Amniotic stem cell (primary cell): ENCODE measurements at places on chromosomes 6 and 20.
A peak's percentile ranks its signal among the peaks of the same experiment; 100 is the strongest.

DNA sequence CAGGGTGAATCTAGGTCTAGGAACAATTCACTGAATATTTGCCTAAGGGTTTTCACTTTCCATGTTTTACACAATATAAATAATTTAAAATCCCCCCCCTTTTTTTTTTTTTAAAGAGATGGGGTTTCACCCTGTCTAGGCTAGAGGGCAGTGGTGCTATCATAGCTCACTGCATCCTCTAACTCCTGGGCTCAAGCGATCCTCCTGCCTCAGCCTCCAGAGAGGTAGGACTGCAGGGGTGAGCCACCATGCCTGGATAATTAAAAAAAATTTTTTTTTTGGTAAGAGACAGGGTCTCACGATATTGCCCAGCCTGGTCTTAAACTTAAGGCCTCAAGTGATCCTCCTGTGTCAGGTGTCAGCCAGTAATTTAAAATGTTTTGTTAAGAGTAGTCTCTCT, 17.8 kb downstream of the QKI start:
- no peak for DNase-seq

DNA sequence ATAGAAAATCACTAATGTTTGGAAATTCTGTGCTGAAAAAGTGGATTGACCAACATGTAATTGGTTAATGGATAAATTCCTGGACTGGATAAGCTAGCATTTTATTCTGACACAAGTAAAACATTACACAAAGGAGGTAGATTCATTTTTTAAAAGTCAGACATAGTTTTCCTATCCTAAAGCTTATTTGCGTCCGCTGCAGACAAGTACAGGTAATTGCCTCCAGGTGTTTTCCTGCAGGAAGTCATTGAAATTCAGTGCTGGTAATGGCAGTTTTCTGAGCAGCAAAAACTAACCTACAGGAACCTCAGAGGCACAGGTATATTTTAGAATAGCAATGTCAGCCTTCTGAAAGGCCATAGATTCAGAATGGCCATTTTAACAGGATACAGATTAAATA, 20.0 kb upstream of the HIVEP1 start:
- no peak for DNase-seq

- peak; percentile 24 for DNase-seq
These were observed 154.0 kb downstream of the TRIM27 start for GRCh38 chr6:28769626-28770402.

GRCh38 chr20:17835934-17836300, 132.7 kb downstream of the SNX5 start:
- no peak for DNase-seq

DNA sequence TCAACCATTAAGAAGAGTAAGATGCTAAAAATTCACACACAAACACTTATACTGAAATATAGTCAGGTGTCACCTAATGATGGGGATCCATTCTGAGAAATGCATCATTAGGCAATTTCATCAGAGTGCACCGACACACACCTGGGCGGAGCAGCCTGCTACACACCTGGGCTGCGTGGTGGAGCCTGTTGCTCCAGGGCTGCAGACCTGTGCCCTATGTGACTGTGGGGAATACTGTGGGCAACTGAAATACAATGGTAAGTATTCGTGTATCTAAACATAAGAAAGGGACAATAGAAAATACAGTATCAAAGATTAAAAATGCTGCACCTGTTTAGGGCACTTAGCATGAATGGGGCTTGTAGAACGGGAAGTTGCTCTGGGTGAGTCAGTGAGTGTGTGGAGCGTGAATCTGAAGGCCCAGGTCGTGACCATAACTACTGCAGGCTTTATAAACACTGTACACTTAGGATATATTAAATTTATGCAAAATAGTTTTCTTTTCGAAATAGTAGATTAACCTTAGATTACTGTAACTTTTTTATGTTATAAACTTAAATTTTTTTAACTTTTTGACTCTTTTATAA, 124.4 kb upstream of the AFDN start:
- DNase-seq: no peak

DNA sequence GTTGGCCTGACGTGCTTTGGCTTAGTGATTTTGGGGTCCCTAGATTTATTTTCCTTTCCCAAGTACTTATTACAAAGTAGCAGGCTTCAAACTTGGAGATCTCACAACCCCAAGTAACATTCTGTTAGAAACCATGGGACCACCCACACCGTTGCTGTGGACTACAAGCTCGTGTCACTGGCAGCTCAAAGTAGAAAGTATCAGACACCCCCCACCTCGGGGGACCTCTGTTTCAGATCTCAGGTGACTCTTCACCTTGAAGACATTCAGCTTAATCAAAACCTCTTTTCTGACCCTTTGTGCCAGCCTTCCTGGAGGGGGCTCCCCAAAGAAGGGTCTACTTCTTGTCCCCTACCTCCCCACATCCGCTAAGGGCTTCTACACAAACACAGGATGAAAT, 15.7 kb upstream of the MYT1 start:
- no peak for DNase-seq

DNA sequence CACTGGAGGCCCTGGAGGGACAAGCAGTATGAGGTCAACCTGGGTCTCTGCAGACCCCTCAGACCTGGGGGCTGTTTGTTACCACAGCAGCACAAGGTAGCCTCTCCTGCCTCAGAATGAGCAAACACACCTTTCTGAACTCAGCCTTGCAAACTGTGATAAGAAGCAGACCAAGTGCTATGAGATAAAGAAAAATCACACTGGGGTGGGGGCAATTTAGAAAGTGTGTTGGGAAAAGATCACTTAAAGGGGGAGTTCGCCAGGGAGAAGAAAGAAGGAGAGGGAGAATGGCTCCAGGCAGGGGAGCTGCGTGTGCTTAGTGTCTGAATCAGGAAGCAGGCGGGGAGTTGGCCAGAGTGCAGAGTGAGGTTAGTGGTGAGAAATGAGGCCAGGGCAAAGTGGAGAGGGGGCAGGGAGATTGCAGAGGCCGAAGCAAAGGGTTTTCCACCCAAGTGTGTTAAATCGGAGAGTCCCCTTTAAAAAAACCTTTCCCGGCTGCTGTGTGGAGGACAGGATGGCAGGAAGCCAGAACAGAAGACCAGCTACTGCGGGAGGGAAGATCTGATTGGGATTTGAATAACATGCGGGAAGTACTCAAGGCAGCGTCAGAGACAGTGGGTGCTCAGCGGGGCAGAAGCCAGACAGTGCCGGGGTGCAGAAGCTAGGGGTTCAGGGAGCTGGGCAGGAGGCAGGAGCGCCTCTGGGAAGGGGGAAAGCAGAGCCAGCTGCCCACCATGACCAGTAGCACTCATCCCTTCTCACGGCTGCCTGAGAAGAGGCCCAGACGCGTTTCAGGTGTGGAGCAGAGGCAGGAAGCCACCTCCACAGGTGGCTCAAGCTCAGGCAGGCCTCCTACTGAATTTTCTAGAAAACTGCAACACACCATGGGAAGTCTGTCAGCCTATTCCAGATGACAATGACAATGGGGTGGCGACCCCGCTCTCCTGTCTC, 9.0 kb downstream of the ADA start:
- no peak for DNase-seq

DNA sequence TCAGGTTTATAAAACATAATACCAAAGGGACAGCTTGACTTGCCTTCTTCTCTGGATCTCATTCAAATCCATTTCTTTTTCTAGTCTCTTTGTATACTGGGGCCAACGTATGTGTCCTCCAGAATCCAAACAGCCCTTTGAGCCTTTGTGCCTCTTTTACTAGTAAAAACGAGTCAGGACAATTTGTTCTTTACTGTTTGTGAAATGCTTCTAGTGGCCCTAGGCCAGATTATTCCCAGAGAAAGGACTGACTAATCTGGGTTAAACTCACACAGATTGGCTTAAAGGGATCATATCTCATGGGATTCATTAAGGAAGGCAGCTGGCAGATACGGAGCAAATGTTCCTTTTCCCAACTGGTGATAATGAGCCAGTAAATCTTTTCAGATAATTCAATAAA, 32.1 kb upstream of the MANEA start:
- DNase-seq: no peak

DNA sequence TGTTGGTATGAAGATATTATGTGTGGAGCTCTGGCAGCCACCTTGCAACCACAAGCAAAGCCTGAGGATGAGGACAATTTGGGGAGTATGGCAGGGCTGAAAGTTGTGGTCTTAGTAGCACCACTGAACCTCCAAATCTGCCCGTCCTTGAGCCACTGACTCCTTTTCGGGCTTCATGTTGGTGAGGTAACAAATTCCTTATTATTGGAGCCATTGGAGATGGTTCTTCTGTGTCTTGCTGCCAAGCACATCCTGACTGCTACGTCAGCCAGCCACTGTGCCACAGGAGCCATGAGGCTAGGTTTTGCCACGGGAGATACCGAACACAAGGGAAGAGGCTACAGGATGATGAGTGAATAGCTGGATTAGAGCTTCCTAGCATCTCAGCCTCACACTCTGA, 201.6 kb downstream of the BMP7 start:
- no peak for DNase-seq

- DNase-seq: no peak
These were observed 7.2 kb downstream of the PRDM13 start for GRCh38 chr6:99613705-99614429.

GRCh38 chr20:1320902-1321653, 7.9 kb downstream of the SDCBP2 start:
- DNase-seq: no peak

DNA sequence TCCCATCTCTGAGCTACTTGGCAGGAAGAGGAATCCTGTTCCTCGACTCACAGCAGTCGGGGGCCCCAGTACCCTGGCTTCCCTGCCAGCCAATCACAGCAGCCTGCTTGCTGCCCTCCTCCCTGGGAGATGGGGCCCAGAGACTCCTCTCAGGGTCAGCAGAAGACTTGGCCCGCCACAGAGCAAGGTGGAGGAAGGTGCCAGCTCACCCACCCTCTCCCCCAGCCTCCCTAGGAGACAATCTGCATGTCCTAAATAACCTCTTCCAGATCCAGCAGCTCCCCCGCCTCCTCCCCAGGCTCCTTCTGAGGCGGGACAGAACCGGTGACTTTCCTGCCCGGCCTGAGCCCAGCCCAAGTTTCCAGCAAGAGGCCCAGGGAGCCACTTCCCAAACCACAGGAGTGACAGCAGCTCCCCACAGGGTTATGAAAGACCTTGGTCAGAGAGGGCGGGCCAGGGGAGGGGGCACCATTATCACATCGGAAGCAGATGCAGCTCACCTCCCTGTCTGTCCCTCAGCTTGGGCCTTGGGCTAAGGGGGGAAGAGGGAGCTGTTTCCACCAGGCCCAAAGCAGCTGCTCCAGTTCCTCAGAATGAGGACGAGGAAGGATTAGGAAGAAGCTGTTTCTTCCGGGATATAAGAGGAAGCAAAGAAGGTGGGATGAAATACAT, 2.3 kb downstream of the CCND3 start:
- no peak for DNase-seq

GRCh38 chr6:169890901-169891300, 139.5 kb downstream of the ERMARD start:
- DNase-seq: no peak

DNA sequence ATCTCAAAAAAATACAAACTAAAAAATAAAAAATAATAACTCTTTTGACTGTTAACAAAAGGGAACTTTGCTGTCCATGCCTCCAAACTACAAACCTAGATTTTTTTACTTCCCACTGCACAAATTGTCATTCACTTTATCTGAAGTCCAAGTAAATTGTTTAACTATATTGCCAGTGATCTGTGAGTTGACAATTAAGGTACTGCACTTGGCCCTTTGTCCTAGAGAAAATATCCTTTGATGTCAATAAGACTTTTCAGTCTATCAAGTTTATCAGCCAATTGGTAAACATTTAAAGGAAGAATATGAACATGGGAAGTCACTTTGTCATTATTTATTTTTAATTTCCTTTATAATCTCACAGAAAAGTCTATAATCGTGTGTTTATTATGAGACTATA, 19.3 kb upstream of the EPB41L2 start:
- DNase-seq: no peak

GRCh38 chr6:132268209-132268608, 133.1 kb downstream of the MOXD1 start:
- no peak for DNase-seq

- no peak for DNase-seq
These were observed 846 bp downstream of the PDE10A start for GRCh38 chr6:165662041-165662748.
